ENCODE measurements at places on chromosomes 4 and X.

DNA sequence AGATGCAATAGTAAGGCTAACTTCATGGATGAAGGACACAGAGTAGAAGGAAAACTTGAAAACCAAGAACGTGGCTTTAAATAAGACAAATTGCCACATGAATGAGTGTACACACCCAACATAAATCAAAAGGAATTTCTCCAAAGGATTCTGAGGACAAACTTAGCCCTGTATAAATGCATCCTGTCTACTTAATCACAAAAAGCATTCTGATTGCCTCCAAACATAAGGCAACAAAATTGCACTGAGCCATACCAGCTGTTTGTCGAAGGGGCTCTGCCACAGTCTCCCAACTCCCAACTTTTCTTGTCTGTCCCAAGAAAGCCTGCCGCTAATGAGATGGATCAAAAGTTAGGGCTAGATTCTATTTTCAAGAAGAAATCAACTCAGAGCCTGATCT is 194.3 kb downstream of the SOWAHB start:
- no peak for DNase-seq

DNA sequence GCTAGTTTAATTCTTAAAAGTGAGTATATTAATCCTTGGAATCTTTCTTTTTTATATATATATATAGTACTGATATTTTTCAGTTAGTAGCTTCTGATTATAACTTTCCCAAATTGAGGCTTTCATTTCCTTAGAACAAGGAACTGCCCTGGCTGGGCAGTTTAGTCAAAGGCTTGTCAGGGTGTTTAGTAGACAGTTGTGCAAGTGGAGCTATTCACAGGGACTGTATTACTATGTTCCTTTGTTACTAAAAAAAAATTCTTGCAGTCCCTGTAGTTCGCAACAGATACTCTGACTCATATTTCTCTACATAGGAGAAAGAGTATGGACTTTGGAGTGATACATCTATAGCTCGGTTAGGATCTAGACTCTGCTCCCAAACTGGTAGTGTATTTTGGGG is 20.8 kb downstream of the USO1 start:
- DNase-seq: no peak

- DNase-seq: no peak
Measured at GRCh38 chrX:101252634-101253033, 33.0 kb downstream of the DRP2 start.

DNA sequence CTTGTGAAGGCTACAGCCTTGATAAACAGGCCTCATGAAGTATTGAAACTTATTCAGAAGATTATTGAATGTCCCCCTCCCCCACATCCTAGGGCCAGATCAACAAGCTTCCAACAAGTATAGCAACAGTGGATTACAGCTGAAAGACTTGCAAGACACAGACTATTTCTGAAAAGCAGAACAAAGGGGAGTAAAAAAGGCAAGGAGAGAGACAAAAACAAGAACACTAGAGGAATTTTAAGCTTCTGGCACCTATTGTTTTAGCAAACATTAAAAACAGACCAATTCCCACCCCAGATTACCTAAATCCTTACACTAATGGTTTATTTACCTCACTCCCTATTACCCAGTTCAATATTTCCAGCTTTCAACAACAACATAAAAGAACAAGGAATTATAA is 446.3 kb upstream of the FSTL5 start:
- DNase-seq: no peak

GRCh38 chr4:87553182-87553581 is 24.0 kb upstream of the SPARCL1 start:
- DNase-seq: no peak

DNA sequence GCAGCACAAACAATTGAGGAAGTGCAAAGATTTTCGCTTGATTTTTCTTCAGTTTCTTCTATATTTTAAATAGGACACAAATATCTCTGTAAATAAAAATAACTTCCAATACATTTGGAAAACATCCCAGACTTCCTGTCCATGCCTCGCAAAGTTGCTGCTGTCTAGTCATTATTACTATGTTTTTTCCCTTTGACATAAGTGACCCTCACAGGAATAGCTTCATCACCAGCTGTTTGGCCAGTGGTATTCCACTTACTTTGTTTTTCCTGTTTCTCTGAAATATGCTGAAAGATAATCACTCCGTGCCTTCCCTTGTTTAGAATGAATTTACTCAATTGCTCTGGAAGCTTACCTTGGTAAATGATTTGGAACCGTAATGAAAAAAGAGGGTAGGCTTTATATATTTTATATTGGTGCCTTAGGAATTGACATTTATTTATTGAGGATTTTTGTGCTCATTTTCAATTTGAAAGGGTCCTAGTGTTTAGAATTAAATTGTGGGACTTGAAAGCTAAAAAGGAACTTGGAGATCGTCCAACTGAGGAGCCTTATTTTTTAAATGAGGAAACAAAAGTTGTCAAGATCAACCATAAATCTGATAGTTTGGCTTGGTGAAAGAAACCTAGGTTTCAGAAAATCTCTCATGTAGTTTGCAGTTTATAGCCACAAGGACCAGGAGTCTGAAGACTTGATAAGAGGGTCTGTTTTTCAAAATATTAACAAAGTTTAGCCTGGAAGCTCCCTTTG is 65.6 kb downstream of the CDKL5 start:
- DNase-seq: no peak

GRCh38 chr4:43282534-43282933 is 390.0 kb downstream of the GRXCR1 start:
- no peak for DNase-seq

DNA sequence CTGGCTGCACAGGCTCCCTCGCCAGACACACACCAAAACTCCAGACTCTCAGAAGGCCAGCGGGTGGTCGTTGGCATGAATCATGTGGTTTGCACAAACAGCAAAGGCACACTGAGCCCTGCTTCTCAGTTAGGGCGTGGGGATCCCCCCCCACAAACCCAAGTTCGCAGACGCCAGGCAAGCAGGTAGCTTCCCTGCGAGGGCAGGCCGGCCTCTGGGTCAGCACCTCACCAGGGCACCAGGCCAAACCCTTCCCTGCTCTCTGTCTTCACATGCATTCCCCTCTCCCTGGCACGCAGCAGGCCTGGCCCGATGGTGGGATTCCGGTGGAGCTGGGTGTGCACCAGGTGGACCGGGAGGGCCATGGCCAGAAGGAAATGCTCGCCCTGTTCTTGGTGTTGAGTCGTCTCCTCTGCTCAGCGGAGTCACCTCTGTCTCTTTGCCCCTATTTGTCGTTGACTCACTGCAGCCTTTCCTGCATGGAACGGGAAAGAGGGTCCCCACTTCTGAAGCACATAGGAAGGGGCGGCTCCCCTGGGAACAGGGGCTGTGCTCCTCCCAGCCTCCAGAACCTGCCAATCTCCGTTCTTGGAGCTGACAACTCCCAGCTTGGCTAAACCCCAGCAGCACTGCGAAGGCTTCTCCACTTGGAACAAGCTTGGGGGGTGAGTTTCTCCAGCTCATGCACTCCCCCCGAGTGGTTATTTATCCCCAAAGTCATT is 51.4 kb downstream of the SORCS2 start:
- DNase-seq: no peak

DNA sequence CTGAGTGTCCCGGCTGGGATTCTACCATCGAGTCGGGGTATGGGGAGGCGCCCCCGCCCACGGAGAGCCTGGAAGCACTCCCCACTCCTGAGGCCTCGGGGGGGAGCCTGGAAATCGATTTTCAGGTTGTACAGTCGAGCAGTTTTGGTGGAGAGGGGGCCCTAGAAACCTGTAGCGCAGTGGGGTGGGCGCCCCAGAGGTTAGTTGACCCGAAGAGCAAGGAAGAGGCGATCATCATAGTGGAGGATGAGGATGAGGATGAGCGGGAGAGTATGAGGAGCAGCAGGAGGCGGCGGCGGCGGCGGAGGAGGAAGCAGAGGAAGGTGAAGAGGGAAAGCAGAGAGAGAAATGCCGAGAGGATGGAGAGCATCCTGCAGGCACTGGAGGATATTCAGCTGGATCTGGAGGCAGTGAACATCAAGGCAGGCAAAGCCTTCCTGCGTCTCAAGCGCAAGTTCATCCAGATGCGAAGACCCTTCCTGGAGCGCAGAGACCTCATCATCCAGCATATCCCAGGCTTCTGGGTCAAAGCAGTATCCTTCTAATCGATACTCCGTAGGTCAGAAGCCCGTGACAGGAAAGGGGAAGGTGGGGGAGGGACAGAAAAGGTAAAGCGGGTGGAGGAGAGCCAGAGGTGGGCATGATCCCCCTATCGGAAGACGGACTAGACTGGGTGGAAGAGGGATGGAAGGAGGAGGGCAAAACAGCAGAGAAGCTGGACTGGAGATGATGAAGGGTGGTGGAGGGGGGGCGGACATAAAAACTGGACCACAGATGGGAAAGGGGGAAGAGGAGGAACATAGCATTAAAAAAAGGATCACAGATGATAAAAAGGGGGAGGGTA is 828 bp downstream of the TSPYL2 start:
- peak; percentile 9 for DNase-seq

DNA sequence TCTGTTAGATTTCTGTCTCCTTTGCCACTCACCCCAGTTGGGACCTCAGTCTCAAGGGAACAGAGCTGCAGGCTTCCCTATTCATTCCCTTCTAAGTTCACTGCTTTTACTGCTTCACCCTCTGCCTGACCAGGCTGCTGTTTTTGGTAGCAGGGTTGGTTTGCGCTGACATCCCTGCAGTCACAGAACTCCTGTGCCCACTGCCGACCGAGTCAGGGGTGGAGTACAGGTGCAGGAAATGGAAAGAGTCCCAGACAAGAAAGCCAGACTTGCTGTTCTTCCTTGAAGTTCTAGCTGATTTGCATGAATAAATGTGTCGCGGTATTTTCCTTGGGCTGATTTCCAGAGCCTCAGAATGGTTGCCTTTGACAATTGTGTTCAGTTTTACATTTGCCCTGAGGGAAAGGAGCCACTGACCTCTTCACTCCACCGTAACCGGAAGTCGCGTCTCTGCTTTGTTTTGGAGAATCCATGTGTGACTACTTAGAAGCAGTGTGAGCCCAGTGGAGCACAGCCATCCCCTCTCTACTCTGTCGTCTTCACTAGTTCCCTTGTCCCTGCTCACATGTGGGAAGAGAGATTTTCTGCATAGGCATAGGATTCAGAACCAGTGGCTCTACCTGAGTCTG is 84.8 kb downstream of the TNIP2 start:
- DNase-seq: no peak
